ENCODE measurements at places on chromosomes 1 and 21.
A peak's percentile ranks its signal among the peaks of the same experiment; 100 is the strongest.

DNA sequence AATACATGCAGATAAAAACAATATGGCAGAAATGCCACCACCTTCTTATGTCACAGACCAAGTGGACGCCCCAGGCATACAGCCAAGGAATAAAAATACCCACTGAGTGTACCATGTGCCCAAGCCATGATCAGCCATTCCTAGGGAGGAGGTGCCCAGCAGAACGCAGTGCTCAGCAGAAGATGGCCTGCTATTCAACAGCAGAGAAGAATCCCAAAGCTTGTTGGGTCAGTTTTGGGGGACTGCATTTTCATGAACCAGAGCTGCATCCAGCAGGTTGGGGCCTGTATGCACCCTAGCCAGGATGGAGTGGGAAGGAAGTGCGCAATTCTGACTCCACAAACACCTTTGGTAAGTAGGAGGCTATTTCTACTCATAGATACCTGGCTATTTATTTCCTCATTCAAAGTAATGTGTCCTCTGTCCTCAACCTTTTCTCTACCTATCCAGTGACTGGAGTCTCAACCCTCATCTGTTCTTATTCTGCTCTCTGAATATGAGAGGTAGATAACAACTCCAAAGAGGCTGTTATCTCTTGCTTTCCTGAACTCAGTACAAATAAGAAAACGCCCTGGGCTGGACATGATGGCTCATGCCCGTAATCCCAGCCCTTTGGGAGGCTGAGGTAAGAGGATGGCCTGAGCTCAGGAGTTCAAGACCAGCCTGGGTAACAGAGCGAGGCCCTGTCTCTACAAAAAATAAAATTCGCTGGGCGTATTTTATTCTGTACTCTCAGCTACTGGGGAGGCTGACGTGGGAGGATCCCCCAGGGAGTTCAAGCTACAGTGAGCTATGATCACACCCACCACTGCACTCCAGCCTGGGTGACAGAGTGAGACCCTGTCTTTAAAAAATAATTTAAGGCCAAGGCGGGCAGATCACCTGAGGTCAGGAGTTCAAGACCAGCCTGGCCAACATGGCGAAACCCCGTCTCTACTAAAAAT, 2.5 kb upstream of the PLEKHM2 start:
- DNase-seq, result no peak

- DNase-seq, result no peak
Measured at GRCh38 chr1:225406976-225407725, 20.7 kb downstream of the LBR start.

- DNase-seq, result no peak
Measured at GRCh38 chr1:107100331-107100984, 40.4 kb upstream of the NTNG1 start.

- DNase-seq, result no peak
Measured at GRCh38 chr1:171172471-171172870, 12.6 kb upstream of the FMO2 start.

- DNase-seq, result no peak
Measured at GRCh38 chr1:205190845-205191577, 20.5 kb downstream of the DSTYK start.

GRCh38 chr21:29238053-29238966, 60.4 kb upstream of the BACH1 start:
- no peak for DNase-seq

- no peak for DNase-seq
Measured at GRCh38 chr1:203691447-203691846, 64.8 kb downstream of the ATP2B4 start.

GRCh38 chr1:112565800-112566199, 53.1 kb downstream of the ST7L start:
- DNase-seq, result no peak

GRCh38 chr1:201307760-201308499, 24.6 kb downstream of the PKP1 start:
- DNase-seq, result no peak

DNA sequence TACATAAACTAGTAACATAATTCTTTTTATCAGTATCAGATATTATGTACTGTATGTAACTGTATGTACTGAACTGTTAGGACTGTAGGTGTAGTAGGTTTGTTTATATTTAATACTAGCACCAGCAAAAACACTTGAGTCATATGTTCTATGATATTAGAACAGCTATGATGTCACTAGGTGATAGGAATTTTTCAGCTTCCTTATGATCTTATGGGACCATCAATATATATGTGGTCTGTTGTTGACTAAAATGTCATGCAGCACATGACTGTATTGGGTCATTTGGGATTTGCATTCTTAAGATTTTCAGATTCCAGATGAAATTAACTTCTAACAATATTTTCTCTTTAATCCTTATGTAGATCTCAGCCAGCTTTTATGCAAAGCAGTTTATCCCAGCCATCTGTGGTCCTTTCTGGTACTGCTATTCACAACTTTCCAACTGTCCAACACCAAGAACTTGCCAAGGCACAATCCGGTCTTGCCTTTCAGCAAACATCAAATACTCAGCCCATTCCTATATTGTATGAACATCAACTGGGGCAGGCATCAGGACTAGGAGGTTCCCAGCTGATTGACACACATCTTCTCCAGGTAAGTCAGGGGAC, 38.3 kb upstream of the MYOCOS start:
- no peak for DNase-seq

DNA sequence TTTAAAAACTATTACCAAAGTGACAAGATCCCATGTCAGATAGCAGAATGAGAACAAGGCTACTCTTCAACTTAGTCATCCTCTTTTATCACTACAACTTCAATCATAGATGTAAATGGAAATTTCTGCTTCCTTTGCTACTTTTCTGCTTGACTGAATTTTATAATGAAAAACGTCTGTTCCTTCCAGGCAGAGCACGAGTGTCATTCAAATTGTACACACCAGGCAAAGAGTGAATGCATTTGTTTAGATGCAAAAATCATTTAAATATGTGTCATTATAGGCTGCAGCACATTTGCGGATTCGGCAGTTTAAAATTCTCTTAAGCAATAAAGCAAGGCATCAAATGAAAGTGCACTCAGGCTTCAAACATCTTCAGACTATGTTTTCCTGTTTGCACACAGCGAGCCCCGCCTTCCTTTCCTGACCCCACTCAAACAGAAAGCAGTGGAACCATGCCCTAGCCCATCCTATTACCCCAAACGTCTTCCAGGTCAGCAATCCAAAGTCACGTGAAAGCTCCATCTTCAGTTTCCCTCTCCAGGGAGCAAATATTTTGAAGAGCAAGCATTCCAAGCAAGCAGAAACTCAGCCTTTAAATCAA, 99.6 kb downstream of the APP start:
- peak; percentile 10 for DNase-seq
